ENCODE measurements at places on chromosomes 3 and 15. TPM values are rescaled to one million over a fixed set of nuclear protein-coding genes. Genes with fewer than 3 reads are reported as not detected.

GRCh38 chr3:194487289-194488054 lies 670 bp upstream of the ATP13A3 start:
- DNase-seq, result peak; percentile 40

GRCh38 chr3:65130782-65131181 lies 443.0 kb upstream of the ADAMTS9 start:
- DNase-seq, result no peak

- no peak for DNase-seq
Measured at GRCh38 chr15:93071469-93071936, 17.5 kb downstream of the RGMA start.

GRCh38 chr15:40409366-40409765 lies 3.8 kb downstream of the IVD start:
- no peak for DNase-seq

- no peak for DNase-seq
Measured at GRCh38 chr3:134373271-134374104, 759 bp downstream of the AMOTL2 start.

Gene MOBP
- not detected for total RNA-seq

- DNase-seq, result peak; percentile 3
Measured at GRCh38 chr15:63238796-63239195, 38.6 kb upstream of the APH1B start.

GRCh38 chr3:4850928-4851265 lies 128.3 kb upstream of the BHLHE40 start:
- peak; percentile 56 for DNase-seq

Gene FILIP1L
- total RNA-seq, result 2.9 TPM

- DNase-seq, result no peak
Measured at GRCh38 chr15:55740359-55740878, 2.5 kb downstream of the PRTG start.

Gene NCEH1
- total RNA-seq, result 8.8 TPM

DNA sequence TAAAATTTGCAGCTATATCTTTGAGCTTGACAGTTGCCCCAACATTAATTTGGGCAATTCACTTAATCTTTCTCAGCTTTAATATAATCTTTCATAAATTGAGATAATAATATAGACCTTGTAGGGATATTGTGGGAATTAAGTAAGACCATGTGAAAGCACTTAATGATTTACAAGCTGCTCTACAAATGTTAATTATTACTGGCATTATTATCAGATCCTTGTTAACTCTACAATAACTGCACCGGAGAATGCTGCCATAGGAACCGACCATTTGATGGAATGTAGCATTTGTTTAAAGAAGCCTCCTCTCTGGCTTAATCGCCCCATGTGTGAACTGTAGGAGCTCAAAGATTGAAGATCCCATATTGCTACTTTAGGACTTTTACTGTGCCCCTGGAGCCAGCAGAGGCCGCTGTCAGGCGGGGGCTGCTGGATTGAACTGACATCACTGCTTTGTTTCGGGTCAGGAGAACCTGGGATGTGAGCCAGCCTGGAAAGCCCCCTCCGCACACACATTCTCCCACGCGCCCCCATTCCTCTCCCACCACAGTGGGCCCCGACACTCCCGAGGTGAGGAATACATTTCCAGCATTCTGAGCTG lies 154.2 kb upstream of the TNIK start:
- no peak for DNase-seq

DNA sequence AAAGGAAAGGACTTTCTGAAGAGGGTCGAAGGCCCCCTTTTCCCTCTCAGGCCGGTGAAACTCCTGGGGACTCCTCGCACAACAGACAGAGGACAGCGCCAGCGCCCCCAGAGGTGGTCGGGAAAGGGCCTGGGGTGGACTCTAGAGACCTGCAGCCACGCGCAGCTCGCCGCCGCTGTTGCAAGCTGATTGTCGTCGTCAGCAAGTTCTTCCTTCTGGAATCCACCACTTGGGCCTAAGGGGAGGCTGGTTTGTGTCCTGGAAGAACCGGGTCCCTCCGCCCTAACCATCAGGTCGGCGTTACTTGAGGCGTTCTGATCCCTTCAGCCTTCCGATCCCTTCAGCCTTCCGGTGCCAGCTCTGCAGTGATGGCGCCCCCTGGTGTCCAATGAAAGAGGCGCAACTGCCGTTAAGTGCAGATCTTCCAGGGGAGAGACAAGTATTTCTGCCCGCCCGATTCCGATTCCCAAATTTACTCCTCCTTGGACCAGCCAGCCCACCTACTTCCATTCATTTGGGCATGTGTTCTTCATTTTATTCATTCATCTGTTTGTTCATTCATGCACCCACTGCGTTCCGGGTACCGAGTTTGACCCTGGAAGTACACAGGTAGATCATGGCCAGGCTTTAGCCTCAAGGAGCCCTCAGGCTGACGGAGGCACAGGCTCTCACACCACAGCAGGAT lies 77.2 kb upstream of the SLC6A11 start:
- DNase-seq, result peak; percentile 61

Gene RNF123
- 53.8 TPM for total RNA-seq

Gene MORC1
- not detected for total RNA-seq

- DNase-seq, result no peak
Measured at GRCh38 chr3:111521891-111522290, 20.1 kb upstream of the CD96 start.

All from activated T-helper 1 cell treated with anti-CD3 and anti-CD28 coated beads, Interleukin-12 subunit alpha, Interleukin-12 subunit beta, Interleukin-2, Interleukin-4 antibody, amounts not matched to agents 30 ng/mL and 10 ng/mL and 1 ng/mL, durations not matched to agents 14 hours and 24 hours and 36 hours (primary cell).